ENCODE measurements at places on chromosomes 2 and 18.

- peak; percentile 89 for DNase-seq
These were observed 2.4 kb downstream of the AGAP1 start for GRCh38 chr2:235496239-235496621.

DNA sequence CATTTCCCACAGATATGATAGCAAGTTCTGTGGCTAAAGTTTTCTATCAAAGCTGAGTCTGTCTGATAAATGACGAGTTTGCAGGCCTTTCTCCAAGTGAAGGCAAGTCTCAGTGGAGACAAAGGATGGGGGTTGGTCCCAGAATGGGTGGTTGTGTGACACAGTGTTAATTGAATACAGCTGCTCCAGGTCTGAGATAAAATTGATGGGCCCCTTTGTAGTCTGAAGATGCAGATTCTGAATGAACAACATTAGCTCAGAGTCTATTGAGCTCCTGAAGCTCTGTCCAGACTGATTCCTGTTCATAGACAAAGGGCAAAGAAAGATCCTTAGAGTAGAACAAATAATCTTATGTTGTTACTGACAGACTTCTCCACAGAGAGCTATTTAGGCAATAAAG, 296.9 kb upstream of the CYRIA start:
- DNase-seq = no peak

GRCh38 chr2:192159736-192160135, 35.0 kb downstream of the TMEFF2 start:
- DNase-seq = no peak

DNA sequence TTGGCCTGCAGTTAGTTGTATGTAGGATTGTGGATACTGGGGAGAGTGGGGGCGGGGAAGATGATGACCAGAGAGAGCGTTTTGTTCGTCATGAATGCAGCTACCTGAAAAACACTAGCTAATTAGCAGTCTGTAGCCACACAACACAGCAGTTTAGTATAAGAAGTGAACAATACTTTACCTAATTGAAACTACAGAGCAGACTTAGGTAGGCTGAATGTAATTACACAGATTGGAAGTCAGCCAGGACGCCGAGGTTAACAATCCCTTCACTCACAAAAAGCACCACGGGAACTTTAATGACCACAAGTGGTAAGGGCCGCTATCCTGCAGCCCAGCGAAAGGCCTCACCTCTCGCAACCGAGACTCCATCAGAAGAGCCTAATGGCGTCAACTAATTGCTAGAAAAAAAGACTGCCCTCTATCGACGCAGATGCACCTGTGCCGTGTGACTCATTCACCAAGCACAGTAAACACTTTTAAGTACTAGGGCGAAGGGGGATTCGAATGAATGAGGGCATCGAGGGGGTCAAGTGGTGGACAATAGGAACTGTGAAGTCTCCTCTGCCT, 591.0 kb downstream of the ARHGAP15 start:
- DNase-seq = no peak

GRCh38 chr2:241516520-241516965, 8.2 kb upstream of the STK25 start:
- DNase-seq = no peak

DNA sequence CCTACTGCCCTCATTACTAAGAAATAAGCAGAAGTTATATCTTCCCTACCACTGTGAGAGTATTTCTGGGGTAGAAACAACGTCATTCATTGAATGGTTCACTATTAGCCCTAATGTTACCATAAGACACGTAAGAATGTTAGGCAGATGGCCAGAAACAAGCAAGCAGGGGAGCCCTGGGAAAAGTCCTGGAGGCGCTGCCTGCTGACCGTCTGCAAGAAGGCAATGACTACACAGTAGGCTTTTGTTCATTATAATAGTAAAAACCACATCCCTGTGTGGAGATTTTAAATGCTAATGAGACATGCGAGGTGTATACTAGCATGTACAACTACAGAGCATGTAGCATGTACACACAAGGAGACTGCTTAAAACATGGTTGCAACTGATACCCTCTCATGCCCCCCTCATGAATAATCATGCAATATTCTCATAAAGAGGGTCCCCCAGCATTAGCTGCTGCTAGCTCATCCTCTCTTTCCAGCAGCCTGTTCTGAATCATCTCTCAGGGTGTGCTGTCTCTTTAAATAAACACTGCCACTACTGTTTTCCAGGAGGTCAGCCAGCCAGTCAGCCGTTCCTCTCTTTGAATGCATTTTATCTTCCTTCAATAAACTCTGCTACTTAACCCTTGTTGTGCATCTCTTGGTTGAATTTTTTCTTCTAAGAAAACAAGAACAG, 23.6 kb downstream of the SUCLG1 start:
- DNase-seq = peak; percentile 57

- DNase-seq = no peak
These were observed 366.8 kb downstream of the TGIF1 start for GRCh38 chr18:3816610-3817363.

DNA sequence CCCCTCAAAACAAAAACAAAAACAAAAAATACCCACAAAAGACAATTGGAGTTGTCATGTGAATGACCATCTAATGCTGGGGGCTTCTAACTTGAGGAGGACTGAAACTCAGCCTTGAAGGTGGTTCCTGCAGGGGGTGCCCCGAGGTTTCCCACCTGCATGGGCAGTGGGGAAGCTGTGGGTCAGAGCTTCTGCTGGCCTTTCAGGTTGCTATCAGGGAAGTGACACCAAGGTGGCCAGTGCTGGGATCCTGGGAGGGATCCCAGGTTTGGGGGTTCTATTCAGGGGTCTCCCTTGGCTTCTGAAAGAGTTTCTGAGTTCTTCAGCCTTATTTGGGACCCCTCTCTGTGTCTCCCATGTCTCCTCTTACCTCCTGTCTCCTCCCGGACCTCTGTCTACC, 62.8 kb downstream of the LDLRAD4 start:
- DNase-seq = no peak

GRCh38 chr2:101546376-101547058, 71.6 kb upstream of the RFX8 start:
- no peak for DNase-seq

- DNase-seq = no peak
These were observed 79.8 kb downstream of the C1D start for GRCh38 chr2:67982956-67983355.

- no peak for DNase-seq
These were observed 30.1 kb downstream of the UXS1 start for GRCh38 chr2:106163948-106164545.

DNA sequence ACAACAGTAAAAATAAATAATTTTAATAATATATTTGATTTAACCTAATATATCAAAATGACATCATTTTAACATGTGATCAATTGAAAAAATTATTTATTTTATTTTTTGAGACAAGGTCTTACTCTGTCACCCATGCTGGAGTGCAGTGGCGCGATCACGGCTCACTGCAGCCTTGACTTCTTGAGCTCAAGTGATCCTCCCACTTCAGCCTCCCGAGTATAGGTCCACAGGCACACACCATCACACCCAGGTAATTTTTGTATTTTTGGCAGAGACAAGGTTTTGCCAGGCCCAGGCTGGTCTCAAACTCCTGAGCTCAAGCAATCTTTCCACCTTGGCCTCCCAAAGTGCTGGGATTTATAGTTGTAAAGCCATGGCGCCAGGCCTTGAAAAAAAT, 126.7 kb upstream of the COPS8 start:
- no peak for DNase-seq

GRCh38 chr18:10320791-10321190, 133.6 kb upstream of the APCDD1 start:
- DNase-seq = no peak

DNA sequence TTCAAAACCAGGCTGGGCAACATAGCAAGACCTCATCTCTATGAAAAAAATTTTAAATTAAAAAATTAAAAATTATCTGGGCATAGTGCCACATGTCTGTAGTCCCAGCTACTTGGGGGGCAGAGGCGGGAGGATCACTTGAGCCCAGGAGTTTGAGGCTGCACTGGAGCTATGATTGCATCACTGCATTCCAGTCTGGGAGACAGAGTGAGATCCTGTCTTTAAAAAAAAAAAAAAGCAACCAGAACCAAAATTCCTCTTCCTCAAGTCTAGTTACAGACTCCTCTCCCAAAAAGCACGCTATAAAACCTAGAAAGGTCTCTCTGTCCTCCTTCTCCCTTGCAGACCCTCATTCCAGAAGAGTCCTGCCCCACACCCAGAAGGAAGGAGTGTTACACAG, 23.9 kb downstream of the TNFAIP6 start:
- peak; percentile 62 for DNase-seq

DNA sequence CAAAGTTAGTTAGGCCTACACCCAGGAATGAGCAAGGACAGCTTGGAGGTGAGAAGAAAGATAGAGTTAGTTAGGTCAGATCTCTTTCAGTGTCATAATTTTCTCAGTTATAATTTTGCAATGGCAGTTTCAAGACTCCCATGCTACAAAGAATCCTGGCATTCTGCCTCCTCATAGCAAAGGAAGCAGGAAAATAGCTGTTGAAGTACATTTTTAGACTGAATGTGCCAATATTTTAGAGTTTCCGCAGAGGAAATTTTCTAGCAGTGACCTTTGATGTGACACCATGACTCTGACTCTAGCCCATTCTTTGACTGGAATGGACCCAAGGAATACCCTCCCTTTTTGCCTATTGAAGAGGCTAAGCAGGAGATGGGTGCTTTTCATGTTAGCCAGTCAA, 371.7 kb downstream of the PIK3C3 start:
- no peak for DNase-seq

- DNase-seq = no peak
These were observed 82.5 kb upstream of the NEUROD1 start for GRCh38 chr2:181762848-181763247.

DNA sequence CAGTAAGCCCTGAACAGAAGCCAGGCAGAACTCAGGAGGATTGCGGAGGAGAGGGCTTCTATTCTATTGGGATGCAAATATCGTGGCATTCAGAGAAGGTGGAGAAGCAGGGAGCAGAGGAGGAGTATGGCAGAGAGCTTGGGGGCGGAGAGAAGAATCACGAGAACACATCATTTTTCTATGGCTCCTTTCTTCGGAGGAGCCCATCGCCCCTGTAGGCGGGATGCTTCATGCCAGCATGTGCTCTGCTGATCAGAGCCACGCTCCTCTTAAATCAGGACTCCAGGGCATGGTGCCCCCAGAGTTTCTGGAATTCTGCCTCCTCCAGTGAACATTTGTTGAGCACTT, 71.1 kb downstream of the CIB4 start:
- DNase-seq = no peak

DNA sequence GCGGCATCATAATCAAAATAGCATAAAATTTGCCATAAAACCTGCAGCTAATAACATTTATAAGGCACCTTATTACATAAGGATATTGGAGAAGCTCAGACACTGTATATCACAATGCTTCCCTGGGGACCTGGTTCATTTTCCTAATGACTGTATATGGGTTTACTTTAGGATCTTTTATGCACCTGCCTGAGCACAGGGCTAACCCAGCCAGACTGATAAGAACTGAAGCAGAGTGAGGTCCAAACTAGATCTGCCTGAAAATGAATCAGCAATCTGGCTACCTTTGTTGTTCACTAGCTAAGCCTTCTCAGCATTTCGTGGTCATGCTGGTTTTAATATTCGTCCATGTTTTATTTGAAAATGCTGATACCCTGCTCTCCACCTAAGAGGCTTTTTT, 1922.3 kb upstream of the CELF4 start:
- no peak for DNase-seq

DNA sequence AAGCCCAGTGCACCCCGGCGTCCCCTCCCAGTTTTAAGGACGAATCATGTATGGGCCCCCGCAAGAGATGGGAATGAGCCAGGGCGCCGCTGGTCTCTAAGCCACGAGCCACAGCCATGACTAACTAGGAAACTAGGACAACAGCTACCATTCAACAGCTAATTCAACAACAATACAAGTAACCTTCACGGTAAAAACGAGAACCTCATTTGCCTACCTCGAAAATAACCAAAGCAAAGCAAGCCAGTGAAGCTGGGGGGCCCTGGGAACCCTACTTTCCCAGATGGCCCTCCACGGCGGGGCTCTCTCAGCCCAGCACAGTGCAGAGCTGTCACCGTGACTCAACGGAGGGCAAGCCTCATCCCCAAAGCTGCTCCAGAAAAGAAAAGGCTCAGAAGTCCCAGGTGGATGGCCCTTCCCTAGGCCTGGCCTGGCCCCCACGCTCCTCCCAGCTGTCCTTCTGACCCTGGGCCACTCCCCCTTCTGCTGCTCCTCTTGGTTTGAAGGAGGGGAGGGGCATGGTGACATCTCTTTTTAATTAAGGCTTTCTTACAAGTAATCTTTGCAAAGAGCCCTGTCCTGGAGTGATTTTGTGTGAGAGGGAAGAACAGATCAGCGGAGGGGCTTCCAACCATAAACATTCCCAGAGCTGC, 126.3 kb downstream of the HDAC4 start:
- DNase-seq = peak; percentile 50

DNA sequence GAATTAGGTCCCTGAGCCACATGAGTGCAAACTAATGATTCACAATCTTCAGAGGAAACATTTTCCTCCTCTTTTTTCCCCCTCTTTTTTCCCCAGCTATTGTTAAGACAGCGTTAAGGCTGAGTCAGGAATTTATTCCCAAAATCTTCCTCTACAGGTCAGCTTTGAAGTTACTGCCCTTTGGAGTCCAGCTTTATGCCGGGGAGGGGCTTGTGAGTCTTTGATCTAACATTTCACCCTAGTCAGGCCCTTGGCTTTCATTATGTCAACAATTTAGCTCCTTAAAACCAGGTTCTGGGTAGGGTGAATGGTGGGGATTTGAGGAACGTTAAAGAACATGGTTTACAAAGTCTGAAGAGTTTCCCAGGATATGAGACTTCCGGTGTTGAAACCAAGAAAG, 91.0 kb upstream of the LYPD1 start:
- DNase-seq = no peak

GRCh38 chr2:37489041-37489456, 144.6 kb downstream of the QPCT start:
- no peak for DNase-seq

DNA sequence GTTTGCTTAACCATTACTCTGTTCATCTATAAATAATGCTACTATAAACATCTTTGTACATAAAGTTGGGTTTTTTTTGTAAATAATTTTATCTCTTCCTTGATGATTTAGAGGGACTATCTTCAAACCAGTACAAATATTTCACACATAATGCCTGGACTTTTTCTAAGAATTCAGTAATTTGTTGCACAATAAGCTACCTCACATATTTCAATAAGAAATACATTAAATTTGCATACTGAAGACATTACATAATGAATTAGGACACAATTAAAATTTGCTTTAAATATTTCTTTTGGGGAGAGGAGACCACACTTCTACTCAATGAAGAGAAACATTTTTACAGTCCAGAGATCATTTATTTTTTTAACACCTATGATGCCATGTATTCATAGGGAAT, 7.2 kb upstream of the ROCK1 start:
- no peak for DNase-seq

DNA sequence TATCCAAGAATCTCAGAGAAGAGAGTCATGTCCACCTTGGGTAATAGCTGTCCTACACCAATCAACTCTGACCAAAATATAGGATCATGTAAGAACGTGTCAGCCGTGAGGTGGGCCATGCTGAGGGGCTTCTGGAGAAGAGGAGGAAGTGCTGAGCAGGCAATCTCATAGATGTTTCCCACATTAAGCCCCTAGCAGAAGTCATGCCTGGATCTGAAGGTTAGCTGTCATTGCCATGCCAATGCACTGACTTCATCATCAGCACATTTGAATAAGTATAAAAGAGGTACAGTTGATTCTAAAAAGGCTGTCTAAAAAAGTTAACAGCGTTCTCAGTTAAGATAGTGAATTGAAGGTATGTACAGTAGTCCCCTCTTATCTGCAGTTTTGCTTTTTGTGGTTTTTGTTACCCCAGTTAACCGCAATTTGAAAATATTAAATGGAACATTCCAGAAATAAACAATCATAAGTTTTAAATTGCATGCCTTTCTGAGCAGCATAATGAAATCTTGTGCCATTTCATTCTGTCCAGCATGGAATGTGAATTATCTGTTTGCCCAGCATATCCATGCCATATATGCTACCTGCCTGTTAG, 67.2 kb upstream of the TMEM17 start:
- no peak for DNase-seq
